ENCODE measurements at places on chromosomes 7 and 10.

DNA sequence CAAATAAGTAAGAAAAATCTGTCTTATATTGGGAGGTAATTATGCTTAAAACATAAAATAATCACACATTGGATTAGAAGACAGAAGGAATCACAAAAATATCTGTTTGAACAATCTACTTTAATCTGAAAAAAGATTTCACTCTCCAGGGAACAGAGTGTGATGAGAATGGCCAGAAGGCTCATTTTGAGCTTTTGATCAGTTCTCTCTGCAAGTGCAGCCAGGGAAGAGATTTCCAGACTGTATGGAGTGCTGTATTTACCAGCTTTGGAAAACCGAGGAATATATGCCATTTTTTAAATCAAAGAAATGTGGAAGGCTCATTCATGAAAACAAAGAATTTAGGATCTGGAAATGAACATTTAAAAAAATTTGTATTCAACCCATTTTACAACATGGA is 83.0 kb upstream of the WAC start:
- no peak for DNase-seq

DNA sequence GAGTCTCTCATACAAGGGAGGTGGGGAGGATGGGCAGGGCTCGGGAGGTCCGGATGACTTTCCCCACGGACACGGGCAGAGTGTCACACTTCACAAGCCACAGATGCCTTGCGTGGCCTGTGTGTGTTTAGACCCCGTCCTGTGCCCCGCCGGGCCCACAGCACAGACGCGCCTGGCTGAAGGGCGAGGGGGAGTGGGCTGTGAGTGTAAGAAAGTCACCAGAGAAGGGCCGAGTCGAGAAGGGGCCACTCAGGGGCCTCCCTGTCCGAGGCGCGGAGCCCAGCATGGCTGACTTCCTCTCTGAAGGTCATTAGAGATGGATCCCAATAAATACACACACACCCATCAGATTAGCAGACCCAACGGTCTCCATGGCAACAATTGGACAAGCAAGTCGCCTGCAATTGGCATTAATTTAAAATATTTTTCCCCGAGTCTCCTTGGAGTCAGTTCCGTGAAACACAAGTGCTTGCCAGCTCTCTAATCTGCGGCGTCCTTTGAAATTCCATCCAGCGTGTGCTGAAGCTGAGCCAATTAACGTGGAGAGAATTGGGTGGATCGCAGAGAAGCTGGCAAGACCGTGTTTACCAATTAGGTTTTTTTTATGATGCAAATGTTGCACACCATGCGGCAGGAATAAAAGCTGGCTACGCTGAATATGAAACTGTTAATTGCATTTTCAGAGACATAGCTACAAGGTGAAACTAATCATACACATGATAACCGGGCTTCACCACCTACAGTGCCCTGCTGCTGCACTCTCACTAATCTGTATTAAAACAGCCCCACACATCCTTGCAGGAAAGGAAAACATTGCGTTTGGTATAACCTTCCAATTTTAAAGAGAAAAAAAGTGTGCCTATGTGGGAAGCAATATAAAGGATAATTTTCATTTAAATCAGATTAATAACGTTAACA is 571.2 kb downstream of the PTPRN2 start:
- no peak for DNase-seq

GRCh38 chr7:90910136-90910535 is 314.0 kb downstream of the CDK14 start:
- no peak for DNase-seq

GRCh38 chr10:7410301-7410861 is 453 bp downstream of the SFMBT2 start:
- peak; percentile 17 for DNase-seq

- no peak for DNase-seq
Observed at GRCh38 chr7:43298617-43299016, 186.2 kb downstream of the HECW1 start.

- DNase-seq, result no peak
Observed at GRCh38 chr7:69656890-69657289, 58.6 kb downstream of the AUTS2 start.

- peak; percentile 44 for DNase-seq
Observed at GRCh38 chr7:32905175-32905662, 13.7 kb upstream of the KBTBD2 start.

- DNase-seq, result no peak
Observed at GRCh38 chr10:28733647-28734046, 56.3 kb downstream of the BAMBI start.

GRCh38 chr10:119778776-119779445 is 53.1 kb downstream of the INPP5F start:
- no peak for DNase-seq

DNA sequence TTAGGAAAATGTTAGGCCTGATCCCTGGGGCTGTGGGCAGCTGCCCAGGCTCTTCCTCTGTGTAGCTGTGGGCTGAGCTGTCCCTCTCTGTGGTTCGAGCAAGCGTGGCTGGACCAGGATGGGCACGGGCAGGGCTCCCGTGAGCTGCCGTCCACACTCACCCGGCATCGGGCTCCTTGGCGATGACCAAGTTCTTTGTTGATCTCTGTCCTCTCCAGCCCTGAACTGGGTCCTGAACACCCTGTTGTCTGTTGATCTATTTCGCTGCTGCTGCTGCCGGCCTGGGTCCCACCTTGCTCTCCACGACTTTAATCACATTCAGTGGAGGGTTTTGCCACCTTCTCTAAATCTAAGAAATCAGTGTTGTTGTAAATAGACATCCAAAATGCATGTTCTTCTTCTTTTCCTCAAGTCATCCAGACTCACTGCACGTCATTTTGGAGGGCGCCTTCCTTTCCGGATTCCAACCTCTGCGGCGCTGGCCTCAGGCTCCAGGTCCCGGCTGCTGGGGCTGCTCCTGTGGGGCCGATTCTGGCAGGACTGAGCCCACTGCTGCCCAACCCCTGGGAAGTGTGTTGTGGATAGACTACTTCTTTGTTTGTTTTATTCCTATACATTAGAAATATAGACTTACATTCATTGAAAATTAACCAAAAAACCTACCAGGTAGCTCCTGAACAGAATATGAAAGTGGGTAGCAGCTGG is 100.6 kb downstream of the DYNC2I1 start:
- DNase-seq, result no peak

DNA sequence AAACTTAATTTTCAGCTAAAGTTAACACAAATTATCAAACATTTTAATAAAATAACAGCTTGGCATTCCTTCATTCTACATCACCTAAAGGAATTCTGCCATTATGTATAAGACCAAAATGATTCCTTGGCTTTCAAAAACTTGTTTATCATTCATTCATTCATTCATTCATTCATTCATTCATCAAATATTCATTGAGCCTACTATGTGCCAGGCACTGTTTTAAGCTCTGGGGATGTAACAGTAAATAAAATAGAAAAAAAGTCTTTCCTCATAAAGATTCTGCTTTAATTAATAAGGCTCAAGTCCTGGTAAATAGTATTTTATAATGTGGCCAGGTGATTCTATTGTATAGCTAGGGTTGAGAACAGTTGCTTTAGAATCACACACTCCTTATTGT is 127.9 kb downstream of the GPR85 start:
- DNase-seq, result no peak

- no peak for DNase-seq
Observed at GRCh38 chr7:45088146-45088701, 545 bp downstream of the NACAD start.

- DNase-seq, result no peak
Observed at GRCh38 chr7:44193011-44193802, 4.0 kb upstream of the GCK start.

DNA sequence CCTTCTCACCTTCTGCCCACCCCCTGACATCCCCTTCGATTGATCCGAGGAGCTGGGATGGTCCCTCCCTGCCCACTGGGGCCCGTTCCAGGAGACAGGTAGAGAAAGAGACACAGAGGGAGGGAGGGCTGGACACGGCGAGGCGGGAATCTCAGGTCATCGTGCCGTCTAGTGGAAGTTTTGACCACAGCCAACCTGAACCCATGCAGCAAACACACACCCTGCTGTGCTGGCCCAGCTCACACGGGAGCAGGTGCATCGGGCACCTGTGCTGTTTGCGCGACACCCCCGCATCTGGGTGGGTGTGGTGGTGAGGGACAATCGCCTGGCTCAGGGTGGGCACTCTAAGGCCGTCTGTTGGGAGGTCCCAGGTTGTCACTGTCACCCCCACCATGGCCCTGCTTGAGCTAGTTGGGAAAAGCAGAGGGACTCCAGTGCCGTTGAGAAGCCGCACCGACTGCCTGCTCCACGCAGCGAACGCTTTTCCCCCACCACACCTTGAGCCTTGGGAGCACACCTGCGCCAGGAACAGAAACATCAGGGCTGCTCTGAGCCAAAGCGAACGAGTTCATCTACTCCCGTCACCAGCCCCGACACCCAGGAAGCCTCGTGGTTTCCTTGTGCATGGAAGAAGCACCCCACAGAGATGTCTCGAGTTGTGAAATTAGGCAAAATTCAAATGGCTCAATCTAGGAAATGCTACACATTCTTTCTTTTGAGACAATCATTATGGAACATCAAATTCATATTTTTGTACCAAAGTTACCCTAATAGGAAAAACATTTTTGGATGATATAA is 285.8 kb downstream of the DNAJB6 start:
- DNase-seq, result no peak

- DNase-seq, result no peak
Observed at GRCh38 chr10:28604567-28605536, 71.9 kb downstream of the WAC start.

GRCh38 chr7:88184848-88185304 is 35.0 kb downstream of the SRI start:
- no peak for DNase-seq

DNA sequence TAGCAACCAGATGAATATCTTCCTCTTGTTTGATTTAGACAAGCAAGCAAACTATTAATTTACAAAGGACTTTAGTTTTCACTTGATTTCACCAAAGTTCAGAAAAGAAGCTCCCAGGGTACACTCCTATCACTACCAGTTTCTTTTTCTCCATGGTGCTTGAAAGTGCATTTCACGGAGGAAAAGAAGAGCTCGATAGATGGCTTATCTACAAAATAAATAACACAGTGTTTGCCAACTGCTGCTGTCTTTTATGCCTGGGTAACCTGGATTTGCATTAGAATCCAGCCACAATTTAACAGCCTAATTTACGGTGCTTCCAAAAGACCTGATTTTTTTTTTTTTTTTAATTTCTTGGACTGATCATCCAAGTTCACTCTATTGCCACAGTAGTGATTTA is 275.7 kb downstream of the GPR37 start:
- no peak for DNase-seq

- DNase-seq, result no peak
Observed at GRCh38 chr7:102066476-102066875, 220.2 kb upstream of the SH2B2 start.

DNA sequence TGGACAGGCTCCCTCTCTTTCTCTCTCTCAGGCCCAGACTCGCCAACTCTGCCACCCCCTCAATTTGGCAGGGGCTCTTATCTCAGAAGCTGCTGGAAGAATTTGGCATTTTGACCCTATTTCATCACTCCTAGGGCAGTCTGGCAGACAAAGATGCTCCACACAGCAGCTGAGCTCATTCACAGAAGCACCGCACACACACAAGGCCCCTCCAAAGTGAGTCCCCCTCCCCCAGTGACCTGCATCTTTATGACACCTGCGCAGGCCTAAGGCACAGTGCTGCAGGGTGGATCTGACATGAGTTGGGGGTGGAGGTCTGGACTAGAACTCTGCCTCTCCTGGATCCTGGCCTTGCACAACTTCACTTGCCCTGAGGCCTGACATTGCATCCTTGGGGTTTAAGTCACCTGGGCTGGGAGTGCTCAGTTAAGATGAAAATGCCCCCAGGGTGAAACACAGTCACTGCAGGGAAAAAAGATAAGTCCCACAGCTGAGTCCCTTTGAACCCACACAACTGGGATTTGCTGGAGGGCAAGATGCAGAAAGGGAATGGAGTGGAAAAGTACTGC is 41.1 kb upstream of the DUSP5 start:
- no peak for DNase-seq

DNA sequence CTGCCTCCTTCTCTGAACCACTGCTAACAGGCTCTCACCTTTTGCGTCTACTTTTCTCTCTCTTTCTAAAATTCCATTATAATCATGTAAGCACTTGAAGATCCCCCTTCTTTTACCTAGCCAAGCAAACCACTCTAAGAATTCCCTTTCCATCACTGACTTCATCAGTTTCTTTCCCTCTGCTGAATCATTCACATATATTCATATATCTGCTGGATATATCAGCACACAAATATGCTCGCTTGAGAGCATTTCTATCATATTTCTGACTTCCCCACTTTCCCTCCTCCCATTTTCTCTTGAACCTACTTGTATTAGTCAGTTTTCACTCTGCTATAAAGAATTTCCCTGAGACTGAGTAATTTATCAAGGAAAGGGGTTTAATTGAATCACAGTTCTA is 84.2 kb upstream of the LRRN3 start:
- no peak for DNase-seq

- DNase-seq, result no peak
Observed at GRCh38 chr10:70222340-70222794, 10.9 kb downstream of the PPA1 start.

- no peak for DNase-seq
Observed at GRCh38 chr10:124251317-124252065, 158.1 kb upstream of the CHST15 start.

GRCh38 chr7:7946486-7946885 is 22.1 kb upstream of the GLCCI1 start:
- no peak for DNase-seq

DNA sequence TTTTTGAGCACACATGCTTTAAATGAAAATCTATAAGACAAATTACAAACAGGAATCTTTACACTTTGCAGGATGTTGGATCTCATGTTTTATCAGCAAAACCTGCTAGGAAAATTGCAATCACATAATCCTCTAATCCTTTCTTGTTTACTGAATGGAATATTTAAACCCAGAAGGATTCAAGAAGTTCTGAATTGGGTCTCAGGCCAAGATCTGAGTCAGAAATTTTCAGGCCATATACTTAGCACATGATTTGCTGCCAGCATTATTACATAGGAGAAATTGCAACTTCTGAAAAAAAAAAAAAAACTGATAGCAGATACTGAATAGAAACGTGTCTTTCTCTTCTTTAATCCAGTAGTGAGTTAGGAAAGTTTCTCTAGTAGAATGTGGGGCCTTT is 1005.3 kb upstream of the POT1 start:
- DNase-seq, result no peak

- DNase-seq, result no peak
Observed at GRCh38 chr10:112650588-112651030, 203.6 kb downstream of the VTI1A start.

DNA sequence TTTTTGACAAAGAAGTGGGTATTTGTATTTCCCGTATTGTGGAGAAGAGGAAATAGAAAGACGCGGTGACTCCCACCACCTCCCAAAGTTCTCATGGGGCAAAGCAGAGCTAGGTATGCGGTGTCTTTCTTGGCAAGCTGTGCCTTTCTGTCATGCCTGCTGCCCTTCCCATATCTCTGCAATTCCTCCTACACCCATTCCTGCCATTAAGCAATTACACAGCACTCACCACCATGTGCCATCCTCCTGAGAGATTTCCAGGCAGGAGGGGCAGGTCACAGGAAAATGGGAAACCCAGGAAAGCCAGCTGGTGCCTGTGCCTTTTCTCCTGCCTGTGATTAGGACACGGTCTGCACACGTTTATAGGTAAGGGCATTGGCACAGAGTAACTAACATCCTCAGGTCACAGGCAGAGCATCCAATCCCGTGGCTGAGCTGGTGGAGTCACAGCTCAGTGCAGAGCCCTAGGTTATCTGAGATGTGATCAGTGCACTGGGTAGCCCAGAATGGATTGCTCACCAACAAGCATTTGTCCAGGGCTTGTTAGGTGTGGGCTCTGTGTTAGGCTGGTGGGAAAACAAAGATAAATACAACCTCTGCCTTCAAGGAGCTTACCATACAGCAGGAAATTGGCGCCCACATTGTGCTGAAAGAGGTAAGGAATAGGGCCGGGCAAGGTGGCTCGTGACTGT is 9.4 kb upstream of the CRTAC1 start:
- DNase-seq, result no peak

GRCh38 chr10:93566435-93567276 is at the start of gene FFAR4:
Gene FFAR4, plus strand, starts transcription at chr10:93566665. Its CDS starts 56 bp downstream, at chr10:93566721.
- no peak for DNase-seq
